ENCODE measurements at places on chromosomes 16 and 17.

DNA sequence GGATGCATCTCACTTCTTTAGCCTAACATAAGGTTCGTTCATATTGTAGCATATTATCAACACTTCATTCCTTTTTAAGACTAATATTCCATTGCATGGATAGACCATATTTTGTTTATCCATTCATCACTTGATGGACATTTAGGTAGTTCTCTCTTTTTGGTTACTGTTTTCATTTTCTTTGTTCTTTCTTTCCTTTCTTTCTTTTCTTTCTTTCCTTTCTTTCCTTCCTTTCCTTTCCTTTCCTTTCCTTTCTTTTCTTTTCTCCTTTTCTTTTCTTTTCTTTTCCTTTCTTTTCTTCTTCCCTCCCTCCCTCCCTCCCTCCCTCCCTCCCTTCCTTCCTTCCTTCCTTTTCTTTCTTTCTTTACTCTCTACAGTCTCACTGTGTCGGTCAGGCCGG is 24.2 kb downstream of the PLCG2 start:
- DNase-seq: no peak

GRCh38 chr17:69232650-69233049 is 4.0 kb upstream of the ABCA10 start:
- no peak for DNase-seq

DNA sequence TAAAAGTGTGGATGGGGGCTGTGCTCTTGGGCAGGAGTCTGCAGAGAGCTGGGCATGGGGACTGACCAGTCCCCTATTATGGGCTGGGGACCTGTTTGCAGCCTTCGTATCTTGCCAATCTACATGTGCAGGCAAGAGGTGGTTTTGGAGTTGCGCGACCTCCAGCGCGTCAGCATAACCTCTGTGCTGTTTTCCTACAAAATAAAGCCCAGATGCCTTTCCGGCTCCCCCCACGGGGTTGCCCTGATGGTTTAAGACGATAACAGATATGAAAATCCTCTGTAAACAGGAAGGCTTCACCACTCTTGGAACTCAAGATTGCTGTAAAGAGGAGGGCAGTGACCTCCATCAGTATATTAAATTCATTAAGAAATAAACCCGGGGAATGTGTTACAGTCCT is 16.5 kb upstream of the SPPL2C start:
- no peak for DNase-seq

DNA sequence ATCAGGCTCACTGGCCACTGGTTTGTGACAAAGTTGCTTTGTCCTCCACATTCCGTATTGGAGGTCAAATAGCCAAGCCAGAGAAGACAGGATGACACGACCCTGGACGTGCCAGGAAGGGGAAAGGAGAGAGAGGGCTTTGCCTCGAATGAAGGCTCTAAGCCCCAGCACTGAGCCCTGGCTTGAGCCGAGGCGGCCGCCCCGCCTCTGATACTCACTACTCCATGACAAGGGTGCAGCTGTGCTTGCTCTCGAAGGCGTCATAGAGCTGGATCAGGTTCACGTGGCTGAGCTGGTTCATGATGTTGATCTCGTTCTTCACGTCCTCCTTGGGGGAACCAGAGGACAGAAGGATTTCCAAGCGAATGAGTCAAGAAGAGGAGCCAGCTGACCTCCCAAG is 19.3 kb downstream of the MYLK3 start:
- DNase-seq: no peak
